MCF 10A (cell line): ENCODE measurements at places on chromosomes 3 and 15. TPM values are rescaled to one million over a fixed set of nuclear protein-coding genes. Genes with fewer than 3 reads are reported as not detected.

DNA sequence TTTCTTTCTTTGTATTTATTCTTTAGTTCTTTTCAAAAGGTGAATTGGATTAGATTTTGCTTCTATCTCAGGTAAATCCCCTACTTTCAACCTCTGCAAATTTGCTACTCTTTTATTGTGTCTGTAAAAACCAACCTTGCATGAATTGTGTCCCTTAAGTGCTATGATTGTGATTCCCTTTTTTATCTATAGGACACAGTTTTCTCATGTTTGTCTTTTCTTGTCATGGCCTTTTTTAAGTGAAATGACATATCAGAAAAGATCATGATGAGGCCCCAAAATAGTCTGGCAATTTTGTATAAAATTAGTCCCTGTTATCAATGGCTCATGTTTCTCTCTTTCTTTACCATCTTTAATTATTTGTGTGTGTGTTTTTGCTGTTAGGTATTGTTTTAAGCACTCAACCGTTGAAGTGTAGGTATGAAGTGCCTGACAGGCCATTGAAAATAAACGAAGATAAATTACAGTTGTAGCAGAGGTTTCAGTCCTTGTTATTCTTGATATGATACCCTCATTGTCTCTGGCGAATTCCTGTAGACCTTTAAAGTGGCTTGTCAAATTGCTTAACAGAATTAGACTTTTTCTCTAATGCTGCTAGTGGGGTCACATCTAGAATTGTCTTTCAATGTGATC, 184.3 kb downstream of the UBE2E2 start:
- no peaks in the 10 kb centered on the region for H3K27me3 ChIP-seq
- no peaks in the 10 kb centered on the region for H3K36me3 ChIP-seq
- H3K27ac ChIP-seq: no peak overlapping the region
- no peak for DNase-seq
- H3K4me3 ChIP-seq: no peak overlapping the region

- DNase-seq: peak; percentile 74
- peaks cover 16% of the 10 kb centered on the region for H3K4me1 ChIP-seq
- no peaks in the 10 kb centered on the region for H3K27me3 ChIP-seq
- no peaks in the 10 kb centered on the region for H3K36me3 ChIP-seq
- H3K4me3 ChIP-seq: no peak overlapping the region
These were observed 49.4 kb upstream of the FMN1 start for GRCh38 chr15:33243869-33244268.

Gene GOLGA6L4
- 1.9 and 2.3 TPM in 2 replicates for total RNA-seq

Gene DUOXA2
- not detected in 2 replicates for total RNA-seq

GRCh38 chr15:73996267-73996666, 1.8 kb downstream of the PML start:
- H3K4me3 ChIP-seq: peak overlapping the region; percentile 81
- peaks cover 30% of the 10 kb centered on the region for H3K36me3 ChIP-seq
- peak overlapping the region; percentile 77 for H3K27ac ChIP-seq
- DNase-seq: no peak
- H3K27me3 ChIP-seq: no peaks in the 10 kb centered on the region
- peaks cover 39% of the 10 kb centered on the region for H3K4me1 ChIP-seq
